ENCODE measurements at places on chromosomes 5 and 9.

DNA sequence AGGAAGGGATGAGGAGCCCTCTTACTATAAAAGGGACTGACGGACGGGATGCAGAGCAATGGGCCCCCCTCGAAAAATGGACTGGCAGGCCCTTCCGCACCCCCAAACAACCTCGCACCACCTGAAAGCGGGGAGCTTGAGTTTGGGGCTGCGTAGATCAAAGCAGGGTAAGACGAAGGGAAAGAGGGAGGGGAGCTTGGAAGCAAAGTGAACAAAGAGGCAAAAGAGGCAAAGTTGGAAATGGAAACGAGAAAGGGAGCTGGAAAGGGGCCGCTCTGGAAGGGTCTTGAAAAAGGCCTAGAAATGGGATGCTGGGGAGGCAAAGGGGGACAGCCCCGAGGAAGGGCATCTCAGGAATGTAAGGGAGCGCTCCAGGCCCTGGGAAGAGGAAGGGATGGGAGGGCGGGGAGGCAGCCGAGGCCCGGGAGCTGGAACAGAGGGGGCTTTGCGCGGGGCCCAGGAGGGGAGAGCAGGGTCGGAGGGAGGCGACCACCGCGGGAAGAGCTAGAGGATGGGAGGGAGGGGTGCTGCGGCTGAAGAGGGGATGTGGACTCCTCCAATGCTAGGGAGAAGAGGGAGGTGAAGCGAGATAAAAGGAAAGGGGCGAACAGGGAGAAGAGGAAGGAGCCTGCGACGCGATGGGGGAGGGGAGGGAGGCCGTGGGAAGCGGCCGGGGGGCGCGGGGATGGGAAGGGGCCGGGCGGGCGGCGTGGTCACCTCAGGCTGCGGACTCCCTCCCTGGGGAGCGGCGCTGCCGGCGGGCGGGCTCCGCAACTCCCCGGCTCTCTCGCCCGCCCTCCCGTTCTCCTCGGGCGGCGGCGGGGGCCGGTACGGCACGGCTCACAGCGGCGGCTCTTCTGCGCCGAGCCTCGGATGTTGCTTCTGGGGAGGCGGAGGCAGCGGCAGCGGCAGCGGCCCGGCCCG, 577 bp downstream of the RNF145 start:
- peak; percentile 40 for DNase-seq

DNA sequence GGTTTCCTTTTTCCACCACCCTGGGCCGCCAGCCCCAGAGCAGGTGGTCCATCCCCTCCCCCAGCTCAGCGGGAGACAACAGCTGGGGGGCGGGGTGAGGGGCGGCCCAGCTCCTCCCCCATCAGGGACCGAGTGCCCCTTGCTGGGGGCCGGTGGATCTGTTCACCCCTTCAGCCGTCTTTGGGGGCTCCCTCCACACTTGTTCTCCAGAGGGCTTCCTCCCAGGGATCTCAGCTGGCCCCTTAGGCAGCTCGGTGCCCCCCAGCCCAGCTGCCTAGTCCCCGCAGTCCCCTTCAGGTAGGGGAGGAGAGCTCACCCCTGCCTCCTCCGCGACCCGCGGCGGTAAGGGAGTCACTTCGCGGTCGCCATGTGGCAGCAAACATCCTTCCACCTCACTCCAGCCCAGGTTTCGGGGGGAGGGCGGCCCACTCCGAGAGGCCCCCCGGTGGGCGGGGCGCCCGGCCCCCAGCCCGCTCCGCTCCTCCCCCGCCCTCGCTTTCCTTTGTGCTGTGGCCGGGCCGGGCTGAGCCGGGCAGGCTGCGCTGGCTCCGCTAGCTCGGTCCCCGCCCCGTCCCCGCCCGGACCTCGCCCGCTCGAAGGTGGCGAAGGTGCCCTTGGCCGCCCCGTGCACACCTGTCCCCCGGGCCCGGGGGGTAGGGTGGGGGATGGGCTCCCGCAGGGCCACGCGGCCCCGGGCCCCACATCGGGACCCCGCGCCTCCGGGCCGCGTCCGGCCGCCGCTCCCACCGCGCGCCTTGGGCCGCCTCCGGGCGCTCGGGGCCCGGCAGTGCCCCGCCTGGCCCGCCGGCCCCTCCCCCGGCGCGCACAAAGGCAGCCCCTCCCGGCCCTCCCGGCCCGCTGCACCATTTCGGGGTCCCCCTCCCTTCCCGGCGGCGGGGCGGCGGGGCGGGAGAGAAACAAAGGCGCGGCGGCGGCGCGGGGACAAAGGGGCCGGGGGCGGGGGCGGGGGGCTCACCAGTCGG, 683 bp downstream of the DBN1 start:
- DNase-seq = peak; percentile 87

DNA sequence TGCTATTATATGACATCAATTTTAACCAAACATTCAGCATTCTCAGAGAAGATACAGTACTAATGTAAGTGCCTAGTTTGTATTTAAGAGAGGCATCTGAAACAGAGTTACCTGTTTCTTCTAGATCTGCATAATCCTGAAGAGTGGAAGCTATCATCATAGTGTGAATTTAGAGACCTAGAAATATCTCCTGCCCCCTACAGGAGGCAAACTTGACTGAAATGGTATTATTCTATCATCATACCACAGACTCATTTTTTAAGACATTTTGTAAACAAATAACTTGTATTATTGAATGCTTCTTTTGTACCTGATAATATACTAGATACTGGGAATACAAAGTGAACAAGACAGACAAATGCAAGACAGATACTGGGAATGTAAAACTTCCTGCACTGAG, 216.8 kb upstream of the RPS23 start:
- no peak for DNase-seq

- no peak for DNase-seq
Measured at GRCh38 chr5:68440651-68441050, 225.1 kb downstream of the PIK3R1 start.

GRCh38 chr9:111985315-111985714, 88.7 kb downstream of the UGCG start:
- DNase-seq = no peak

DNA sequence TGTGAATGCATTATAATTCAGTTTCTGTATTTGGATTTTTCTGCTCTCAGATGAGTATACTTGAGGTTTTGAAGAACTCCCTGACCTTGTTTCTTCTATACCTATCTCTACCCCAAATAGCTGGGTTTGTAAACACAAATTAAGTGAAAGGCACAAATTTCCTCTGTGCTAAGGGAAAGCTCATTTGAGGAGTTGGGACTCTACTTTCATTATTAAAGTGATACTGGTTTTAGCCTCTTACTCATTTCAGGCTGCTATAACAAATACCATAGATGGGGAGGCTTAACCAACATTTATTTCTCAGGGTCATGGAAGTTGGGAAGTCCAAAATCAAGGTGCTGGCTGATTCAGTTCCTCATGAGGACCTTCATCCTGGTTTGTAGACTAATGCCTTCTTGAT, 97.2 kb upstream of the ANKH start:
- DNase-seq = no peak

Data from activated naive CD8-positive, alpha-beta T cell treated with anti-CD3 and anti-CD28 coated beads, Interleukin-2, amount 50 U/mL, for 24 hours (primary cell).